ENCODE measurements at places on chromosomes 1 and 21.

DNA sequence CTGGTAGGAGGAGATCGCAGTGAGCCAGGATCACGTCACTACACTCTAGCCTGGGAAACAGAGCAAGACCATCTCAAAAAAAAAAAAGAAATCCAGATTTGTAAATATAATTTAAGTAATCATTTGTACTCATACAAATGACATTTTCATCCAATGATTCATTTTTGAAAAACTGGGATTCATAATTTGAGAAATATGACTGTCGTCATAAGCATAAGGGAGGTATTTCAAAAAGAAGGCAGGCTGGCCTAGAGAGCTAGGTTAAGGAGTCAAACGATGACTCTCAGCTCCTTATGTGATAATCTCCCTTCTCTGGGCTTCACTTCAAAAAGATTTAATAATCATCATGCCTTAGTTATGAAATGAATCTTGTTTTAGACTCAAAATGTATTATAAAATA, 2.3 kb downstream of the GART start:
- DNase-seq, result no peak

DNA sequence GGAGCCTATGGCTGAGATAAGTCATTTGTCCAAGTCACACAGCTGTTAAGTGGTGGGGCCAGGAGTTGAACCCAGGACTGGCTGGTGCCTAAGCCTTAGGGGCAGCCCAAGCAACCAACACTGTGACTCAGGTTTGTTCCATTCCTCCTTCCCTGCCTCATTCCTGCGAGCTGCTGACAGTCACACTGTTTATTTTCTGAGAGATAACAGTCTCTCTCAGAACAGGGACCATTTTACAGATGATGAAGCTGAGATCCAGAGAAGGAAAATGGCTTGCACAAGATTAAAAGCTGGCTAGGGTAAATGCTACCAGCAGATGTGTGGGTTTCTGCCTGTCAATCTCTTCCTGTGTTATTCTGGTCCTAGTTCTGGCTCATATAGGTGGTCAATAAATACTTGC, 24.3 kb upstream of the TCEA3 start:
- DNase-seq, result no peak

DNA sequence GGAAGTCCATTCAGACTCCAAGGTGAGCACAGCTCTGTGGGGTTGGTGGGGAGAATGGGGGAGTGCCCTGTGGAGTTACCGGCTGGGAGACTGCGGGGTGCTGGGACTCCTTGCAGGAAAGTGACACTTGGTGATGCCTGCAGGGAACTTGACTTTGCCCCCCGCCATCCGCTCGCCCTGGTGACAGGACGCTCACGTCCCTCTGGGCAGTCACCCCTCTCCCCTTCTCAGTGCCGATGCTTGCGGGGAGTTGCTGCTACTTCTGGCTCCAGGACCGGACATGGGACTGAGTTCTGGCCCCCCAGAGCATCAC, 209.5 kb upstream of the C1orf174 start:
- no peak for DNase-seq

DNA sequence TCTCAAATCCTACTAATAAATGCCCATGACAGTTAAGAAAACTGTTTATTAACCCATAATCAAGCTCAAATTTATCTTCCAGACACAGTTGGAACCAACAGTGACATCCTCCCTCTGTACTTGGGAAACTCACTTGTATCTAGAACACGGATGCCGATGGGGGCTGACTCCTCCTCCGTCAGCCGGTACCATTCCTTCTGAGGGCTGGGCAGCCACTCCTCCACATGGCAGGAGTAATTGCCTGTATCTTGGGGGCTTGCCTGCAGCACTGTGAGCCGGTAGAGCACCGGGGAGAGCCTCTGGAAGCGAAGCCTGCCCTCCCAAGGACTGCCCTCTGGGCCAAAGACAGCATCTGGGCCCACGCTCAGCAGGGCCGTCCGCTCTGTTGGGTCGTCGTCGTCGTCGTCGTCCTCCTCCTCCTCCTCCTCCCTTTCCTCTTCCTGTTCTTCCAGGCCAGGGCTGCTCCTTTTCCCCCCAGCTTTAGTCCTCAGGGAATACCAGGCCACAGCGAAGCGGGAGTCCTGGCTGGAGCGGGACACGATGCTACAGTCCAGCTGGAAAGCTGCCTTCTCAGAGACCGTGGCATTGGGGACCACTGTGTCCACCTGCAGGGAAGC, 8.5 kb upstream of the CD58 start:
- DNase-seq, result no peak

DNA sequence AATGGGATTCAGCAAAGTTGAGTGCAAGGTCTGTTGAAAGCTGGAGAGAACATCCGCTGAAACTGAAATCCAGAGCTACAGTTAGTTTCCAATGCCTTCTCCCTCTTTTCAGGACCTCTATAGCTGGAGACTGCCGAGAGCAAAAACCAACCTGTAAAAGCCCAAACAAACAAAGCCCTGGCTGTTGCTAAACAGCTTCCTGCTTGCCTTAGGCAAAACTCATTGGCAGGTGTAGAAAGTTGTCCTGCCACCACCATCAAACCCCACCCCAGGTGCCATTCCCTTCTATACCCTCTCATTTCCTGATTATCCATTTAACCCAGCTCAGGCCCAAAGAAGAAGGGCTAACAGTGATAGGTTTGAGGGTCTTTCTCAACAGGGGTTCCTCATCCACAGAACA, 24.7 kb downstream of the SCYL3 start:
- DNase-seq, result no peak

DNA sequence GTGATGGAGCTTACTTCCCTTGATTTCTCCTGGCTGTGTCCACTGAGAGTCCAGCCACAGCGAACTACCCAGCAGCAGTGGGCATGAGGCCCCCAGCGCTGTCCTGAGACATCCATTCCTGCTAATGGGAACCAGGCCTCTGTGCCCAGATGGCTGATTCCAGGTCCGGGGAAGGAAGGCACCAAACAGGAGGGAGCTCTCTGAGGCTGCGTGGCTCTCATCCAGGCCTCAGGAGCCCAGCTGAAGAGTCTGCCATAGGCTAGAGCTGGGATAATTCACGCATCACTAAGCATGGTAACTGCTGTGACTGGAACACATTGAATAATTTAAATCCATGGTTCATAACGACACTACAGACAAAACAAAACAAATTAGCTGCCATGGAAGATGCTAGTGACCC, 24.7 kb upstream of the LRRC47 start:
- DNase-seq, result no peak

GRCh38 chr21:32137931-32138330, 140.9 kb downstream of the MIS18A start:
- no peak for DNase-seq

DNA sequence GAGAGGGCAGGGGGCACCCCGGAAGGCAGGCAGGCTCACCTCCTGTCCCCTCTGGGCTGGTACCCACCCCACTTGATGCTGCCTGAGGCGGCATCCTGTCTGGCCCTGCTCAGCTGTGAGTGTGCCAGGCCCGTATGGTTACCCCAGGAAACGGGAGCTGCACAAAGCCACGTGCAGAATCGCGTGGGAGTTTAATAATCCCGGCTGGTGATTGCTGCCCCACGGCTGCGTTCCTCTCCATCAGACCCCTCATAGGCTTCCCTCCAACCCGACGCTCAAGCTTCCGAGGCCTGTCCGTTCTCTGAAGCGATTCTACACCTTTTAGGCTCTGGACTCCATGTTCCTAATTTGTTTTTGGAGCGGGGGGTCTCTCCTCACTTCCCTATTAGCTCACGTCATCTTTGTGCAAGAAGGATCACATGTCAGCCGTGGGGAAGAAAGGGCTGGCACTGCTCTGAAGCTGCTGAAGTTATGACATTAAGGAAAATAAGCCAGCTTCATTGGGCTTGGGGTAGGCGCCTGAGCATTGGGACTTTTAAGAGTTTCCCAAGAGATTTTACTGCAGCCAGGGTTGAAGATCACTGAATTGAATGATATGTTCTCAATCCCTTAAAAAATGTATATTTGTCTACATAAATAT, 1.1 kb upstream of the B3GALT5 start:
- no peak for DNase-seq

- no peak for DNase-seq
Measured at GRCh38 chr21:14120091-14120734, 90.5 kb downstream of the LIPI start.

- no peak for DNase-seq
Measured at GRCh38 chr1:244336232-244336899, 115.3 kb downstream of the ADSS2 start.

GRCh38 chr1:186094172-186094571, 280.9 kb downstream of the TPR start:
- no peak for DNase-seq

- no peak for DNase-seq
Measured at GRCh38 chr1:202835548-202836072, 24.9 kb downstream of the PCAT6 start.

DNA sequence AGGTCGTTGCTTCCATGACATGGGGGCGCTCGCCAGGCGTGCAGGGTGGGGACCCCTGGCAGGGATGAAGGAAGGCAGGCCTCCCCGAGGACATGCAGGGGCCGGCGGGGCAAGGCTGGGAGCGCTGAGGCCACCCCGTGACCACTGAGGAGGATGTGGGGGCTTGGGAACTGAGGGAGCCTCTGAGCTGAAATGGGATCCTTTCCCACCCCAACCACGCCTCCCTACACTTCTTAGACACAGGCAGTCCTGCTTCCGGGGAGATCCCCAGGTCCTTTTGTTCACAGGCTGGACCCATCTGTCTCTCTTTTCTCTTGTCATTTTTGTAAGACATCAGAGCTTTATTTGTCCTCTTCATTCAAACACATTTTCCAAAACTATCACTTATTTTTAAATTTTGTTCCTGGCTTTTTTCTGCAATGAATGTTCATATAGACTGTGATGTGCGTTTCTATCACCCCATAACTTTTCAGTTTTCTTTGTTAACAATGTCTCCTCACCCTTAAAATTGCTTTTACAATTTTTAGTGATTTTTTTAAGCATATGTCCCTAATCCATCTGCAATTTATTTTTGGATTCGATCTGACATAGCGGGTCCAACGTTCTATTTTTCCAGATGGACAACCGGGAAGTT, 156.7 kb upstream of the BACE2 start:
- no peak for DNase-seq

- DNase-seq, result no peak
Measured at GRCh38 chr1:152582647-152583046, 2.3 kb upstream of the LCE3D start.

- DNase-seq, result no peak
Measured at GRCh38 chr1:39925721-39926342, 24.1 kb upstream of the MYCL start.

DNA sequence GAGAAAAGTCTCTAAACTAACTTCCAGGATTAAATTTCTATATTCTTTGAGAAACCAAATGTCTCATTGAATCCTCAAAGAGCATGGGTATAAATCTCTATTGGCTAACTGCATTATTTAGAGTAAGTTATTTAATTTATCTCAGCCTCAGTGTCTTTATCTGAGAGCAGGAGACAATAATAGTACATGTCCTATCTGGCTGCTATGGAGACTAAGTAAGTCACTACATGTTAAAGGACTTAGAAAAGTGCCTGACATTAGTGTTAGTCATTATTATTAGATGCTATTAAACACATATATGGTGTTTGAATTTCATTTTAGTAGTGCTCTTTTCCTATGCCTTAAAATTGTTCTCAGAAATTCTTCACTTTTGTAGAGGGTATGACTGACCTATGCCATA, 505.2 kb downstream of the NEGR1 start:
- no peak for DNase-seq

DNA sequence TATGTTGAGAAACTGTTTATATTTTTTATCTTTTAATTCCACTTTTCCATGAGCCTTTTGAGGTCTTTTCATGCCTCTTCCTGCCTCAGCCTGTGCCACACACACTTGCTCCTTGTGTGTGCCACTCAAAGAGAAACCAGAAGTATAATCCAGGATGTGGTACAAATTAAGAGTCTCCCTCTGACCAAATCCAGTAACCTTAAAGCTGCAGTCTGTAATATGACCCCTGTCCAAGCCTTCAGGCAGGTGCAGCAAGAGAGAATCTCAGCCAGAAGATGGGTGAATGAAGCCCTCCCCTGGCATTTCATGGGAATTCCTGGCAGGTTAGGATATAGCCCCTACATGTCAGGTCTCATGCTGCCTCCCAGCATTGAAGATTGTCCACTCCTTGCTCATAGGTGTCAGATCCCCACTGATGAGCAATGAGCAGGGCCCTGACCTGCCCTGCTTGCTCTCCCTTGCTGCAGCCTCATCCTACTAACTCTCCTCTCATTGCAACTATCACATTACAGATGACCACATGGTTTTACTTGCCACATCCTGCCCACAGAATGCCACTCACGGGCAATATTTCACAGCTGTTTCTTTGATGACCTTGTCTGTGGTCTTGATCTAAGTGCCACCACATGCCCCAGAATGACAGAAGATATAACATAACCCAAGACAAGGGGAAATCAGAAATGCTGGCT, 169.3 kb downstream of the SEC16B start:
- no peak for DNase-seq

DNA sequence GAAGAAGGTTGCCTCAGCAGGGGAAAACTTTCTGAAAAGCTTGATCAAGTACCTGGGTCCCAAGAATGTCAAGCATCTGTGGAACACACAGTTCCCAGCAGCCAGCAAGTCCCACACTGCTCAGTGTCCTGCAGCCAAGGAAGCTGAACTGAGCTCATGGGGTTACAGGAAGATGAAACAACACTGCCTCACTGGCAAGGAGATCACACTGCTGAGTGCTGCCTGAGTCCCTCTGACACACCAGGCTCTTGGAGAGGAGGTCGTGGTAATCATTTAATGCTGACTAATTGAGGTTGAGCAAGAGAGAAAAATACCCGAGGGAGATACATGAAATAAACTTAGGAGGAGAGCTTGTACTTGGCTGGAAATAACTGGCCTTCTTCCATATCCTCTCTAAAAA, 75.2 kb downstream of the MPZL1 start:
- no peak for DNase-seq

DNA sequence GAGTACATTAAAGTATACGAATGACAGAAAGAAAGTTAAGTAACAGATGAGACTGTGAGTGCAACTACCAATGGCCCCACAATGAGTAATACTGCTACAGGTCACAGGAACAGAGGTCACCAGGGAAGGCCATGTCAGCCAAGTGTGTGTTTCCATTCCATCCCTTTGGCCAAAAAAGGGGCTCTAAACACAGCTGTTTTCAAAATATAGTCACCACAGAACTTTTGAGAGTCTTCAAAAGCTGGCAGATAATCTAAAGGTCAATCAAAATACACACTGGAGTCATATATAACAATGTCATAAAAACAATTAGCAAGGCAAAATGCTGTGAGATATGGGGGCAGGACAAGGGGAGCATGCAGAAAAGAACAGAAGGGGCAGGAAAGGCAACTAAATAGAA, 10.2 kb downstream of the USP24 start:
- DNase-seq, result no peak

DNA sequence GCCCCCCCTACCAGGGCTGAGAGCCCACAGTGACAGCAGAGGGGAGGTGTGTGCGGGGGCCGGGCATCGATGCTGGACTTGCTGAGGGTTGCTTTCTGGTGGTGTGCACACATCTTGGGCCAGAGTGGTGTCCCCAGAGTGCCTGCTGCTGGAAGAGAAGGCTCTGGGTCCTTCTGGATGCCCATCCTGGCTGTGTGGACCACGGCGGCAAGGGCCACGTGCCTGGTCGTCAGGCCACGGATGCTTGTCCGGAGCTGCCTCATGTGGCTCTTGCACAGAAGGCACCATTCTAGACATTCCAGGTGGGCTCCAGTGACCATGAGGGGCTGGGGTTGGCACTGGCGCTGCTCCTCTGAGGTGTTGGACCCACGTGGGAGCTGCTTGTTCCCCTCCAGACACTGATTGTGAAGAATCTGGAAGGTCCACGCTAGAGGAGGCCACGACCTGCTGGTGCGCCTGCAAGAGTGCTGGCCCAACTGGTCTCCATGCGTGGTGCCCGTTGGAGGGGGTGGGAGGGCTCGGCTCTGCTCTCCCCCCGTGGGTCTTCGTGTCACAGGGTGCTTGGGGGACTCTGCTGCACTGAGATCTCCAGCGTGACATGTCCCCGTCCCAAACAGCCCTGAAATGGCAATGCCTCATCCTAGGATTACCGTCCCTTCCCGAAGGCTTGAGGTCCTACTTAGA, 25.8 kb downstream of the SKI start:
- no peak for DNase-seq
